ENCODE measurements at places on chromosomes 4 and X.

GRCh38 chr4:57344296-57344695, 234.1 kb upstream of the IGFBP7 start:
- DNase-seq, result no peak

- no peak for DNase-seq
These were observed 33.2 kb downstream of the LRPAP1 start for GRCh38 chr4:3498901-3499510.

GRCh38 chr4:136867465-136867864, 664.8 kb downstream of the PCDH18 start:
- DNase-seq, result no peak

GRCh38 chr4:152605031-152605430, 69.1 kb upstream of the FBXW7 start:
- no peak for DNase-seq

DNA sequence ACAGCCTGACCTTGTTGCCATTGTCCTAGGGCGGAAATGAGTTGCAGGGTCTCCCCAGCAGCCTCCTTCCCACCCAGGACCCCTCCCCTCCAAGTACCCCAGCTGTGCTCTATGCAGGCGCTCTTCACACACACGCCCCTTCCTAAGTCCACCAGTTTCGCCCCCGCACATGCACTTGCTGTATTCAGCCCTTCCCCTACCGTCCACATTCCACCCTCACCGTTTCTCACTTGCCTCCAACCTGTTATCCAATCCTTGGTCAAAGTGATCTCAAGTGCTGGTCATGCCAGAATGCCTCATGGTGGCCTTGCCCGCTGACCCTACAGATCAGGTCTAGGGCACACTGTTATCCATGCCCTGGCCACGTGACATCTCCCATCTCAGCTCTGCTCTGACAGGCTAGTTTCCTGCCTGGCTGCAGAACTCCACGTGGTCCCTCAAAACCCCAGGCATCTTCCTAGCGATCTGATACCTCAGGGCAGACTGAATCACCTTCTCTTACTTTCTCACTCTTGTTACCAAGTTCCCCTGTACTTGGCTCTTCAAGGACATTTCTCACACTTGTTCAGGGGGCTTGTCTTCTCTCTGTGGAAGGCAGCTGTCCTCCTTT, 39.7 kb downstream of the NSG1 start:
- DNase-seq, result no peak

- DNase-seq, result no peak
These were observed 36.0 kb upstream of the GABRA2 start for GRCh38 chr4:46425775-46426400.

All from CD4-positive, CD25-positive, alpha-beta regulatory T cell (primary cell).